Sigmoid colon (tissue), 7 donors: ENCODE measurements at places on chromosomes 13 and 19. TPM values are rescaled to one million over a fixed set of nuclear protein-coding genes. Genes with fewer than 3 reads are reported as not detected.

Gene PLPPR3
- polyA plus RNA-seq, result not detected

- no peak for DNase-seq
Observed at GRCh38 chr19:35059006-35059798, 17.7 kb downstream of the HPN start.

GRCh38 chr13:52862358-52863206 lies 14.1 kb upstream of the PCDH8 start:
- DNase-seq, result no peak

Gene PDX1
- polyA plus RNA-seq, result not detected

- DNase-seq, result no peak
Observed at GRCh38 chr19:28984315-28984714, 228.6 kb downstream of the UQCRFS1 start.

DNA sequence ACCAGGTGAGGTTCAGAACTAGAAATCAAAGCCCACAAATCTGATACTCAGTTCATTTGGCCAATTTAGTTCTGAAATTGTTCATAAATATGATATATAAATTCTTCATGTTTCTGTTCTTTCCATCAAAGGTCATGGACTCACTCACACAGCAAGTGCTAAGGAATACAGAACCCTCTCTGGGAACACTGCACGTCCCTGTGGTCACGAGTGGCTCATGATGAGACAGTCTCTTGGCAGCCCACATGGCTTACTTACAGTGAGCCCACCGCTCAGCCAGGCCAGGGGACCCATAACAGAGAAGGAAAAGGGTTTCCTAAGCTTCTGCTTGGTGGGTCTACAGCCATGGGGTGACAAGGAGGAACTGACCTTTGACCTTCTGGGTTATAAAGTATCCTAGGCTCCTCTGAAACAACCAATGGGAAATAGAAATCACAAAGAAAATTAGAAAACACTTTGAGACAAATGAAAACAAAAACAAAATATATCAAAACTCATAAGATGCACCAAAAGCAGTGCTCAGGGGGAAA lies 67.4 kb downstream of the CDADC1 start:
- DNase-seq, result no peak

Gene SLC35E1
- polyA plus RNA-seq, result 10.8 TPM

Gene FBXL3
- polyA plus RNA-seq, result 43.0 TPM

Gene POU4F1
- not detected for polyA plus RNA-seq

DNA sequence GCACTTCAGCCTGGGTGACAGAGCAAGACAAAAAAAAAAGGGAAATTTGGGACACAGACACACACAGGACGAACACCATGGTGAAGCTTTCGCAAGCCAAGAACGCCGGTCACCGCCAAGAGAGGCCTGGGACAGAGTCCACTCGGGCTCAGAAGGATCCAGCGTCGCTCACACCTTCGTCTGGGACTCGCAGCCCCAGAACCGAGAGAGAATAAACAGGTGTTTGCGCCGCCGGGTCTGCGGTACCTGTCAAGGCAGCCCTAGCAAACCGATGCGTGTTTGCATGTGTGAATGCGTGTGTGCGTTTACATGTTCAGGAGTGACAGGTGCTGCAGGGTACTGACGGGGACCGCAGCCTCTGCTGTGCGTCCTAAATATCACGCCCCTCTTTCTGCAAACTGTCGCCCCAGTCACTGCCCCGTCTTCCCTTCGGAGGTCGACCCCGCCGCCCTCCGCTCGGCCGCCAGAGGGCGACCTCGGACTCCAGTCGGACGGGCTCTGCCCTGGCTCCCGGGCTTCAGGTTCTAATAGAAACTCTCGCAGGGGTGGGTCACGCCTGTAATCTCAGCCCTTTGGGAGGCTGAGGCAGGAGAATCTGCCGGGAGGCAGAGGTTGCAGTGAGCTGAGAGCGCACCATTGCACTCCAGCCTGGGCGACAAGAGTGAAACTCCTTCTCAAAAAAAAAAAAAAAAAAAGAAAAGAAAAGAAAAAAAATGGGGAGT lies 11.8 kb upstream of the CSNK1G2 start:
- peak; percentile 89 for DNase-seq

- DNase-seq, result no peak
Observed at GRCh38 chr13:96684469-96684868, 309.8 kb downstream of the OXGR1 start.

DNA sequence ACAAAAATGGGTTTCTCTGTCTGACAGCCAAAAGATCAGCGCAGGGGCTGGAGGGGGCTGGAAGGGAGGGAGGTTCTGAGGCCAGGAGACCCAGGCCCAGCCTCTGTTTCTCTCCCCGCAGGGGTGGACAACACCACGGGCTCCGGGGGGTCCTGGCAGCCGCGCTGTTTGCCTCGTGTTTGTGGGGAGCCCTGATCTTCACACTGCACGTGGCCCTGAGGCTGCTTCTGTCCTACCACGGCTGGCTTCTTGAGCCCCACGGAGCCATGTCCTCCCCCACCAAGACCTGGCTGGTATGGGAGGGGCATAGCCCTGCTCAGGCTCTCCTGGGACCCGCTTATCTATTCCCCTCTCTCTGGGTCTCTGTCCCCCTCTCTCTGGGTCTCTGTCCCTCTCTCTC lies 9.6 kb downstream of the CPT1C start:
- DNase-seq, result no peak

DNA sequence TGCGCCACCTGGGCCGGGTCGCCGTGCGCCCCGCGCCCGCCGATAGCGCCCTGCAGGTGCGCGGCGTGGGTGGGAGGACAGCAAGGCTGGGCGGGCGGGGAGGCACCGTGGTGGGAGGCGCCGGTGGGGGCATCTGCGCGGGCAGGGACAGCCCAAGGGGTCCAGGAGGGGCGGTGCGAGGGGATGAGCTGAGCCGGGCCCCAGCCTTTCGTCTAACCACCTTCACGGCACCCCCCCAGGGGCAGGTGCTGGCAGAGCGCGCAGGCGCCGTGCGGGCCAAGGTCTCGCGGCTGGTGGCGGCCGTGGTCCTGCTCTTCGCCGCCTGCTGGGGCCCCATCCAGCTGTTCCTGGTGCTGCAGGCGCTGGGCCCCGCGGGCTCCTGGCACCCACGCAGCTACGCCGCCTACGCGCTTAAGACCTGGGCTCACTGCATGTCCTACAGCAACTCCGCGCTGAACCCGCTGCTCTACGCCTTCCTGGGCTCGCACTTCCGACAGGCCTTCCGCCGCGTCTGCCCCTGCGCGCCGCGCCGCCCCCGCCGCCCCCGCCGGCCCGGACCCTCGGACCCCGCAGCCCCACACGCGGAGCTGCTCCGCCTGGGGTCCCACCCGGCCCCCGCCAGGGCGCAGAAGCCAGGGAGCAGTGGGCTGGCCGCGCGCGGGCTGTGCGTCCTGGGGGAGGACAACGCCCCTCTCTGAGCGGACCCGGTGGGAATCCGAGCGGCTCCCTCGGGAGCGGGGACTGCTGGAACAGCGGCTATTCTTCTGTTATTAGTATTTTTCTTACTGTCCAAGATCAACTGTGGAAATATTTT lies 3.1 kb downstream of the KISS1R start:
- no peak for DNase-seq

GRCh38 chr13:48678316-48678715 lies 24.6 kb downstream of the CYSLTR2 start:
- no peak for DNase-seq

DNA sequence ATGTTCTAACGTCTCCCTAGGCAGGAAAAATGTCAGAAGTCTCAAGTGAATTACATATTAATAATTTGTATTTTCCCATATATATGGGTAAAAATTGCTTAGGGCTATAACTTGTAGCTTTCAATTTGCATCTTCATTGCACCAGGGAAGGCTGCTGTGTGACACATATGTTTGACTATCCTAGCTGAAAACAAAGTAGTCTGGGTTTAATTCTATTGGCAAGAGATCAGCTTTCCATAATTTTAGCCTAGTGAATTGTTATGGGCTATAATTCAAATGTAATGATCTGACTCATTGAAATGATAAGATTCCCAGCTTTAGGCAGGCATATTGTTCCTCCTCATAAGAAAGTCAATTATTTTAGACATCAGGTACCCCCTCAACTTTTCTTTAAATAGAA lies 553.1 kb downstream of the DCT start:
- DNase-seq, result no peak

GRCh38 chr13:44352202-44352601 lies 21.4 kb upstream of the SERP2 start:
- DNase-seq, result no peak

DNA sequence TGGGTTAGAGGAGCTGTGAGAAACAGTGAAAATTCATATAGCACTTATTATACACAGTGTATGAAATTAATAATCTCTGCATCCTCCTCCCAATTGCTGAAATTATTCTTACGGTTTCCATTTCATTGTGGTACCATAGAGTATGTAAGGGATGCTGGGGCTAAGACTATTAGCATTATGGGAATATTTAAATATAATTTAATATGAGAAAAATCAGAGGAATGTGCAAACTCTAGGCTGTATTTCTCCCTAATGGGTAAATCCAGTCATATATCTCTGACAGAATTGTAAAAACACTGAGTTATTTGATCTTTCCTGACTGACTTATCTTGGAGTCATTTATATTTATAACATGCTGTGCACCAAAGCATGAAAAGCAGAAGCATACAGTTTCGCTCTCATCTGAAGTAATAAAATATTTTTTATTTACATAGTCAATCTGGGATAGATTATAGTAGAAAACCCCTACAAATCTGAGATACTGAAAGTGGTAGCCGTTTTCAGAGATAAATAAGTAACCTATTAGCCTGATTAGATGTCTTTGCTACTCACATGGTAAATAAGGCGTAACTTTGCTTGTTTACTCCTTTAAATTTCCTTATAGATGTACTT lies 34.9 kb downstream of the LRCH1 start:
- DNase-seq, result no peak

DNA sequence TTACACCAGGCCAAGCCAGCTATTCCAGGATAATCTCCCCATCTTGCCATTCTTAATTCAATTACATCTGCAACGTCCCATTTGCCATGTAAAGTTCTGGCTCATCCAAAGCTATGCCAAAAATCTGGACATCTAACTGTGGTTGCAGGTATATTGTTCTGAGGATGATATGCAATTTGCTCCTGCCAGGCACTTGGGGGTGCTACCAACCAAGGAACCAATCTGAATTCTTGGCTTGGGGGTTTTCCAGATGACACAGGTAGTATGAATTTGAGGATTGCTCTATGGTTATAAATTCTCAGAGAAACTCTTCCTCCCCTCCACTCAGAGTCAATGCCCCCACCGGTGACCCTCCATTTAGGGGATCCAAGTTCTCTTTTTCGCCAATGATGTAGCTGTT lies 33.0 kb downstream of the CRYL1 start:
- no peak for DNase-seq

DNA sequence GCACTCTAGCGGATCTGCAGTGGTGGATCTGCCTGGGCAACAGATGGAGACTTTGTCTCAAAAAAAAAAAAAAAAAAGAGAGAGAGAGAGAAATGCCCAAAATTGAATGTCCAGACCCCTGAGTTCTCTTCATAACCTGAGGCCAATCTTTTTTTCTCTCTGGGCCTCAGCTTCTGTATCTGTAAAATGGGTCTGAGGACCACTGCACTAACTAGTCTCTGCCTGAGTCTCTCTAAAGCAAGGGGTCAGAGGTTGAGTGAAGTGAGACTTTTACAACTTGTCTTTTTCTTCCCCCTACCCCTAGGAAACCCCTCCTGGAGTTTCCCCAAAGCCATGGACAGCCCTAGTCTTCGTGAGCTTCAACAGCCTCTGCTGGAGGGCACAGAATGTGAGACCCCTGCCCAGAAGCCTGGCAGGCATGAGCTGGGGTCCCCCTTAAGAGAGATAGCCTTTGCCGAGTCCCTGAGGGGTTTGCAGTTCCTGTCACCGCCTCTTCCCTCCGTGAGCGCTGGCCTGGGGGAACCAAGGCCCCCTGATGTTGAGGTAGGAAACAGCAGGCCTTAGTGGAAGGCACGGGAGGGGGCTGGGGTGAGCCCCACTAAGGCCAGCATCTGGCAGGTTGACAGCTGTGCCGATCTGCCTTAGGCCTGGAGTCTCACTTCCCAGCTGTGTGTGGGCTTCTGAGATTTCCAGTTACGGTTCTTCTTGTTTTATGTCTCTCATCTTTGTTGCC lies 1.8 kb downstream of the TMEM91 start:
- DNase-seq, result no peak

Gene LRP3
- 10.3 TPM for polyA plus RNA-seq

DNA sequence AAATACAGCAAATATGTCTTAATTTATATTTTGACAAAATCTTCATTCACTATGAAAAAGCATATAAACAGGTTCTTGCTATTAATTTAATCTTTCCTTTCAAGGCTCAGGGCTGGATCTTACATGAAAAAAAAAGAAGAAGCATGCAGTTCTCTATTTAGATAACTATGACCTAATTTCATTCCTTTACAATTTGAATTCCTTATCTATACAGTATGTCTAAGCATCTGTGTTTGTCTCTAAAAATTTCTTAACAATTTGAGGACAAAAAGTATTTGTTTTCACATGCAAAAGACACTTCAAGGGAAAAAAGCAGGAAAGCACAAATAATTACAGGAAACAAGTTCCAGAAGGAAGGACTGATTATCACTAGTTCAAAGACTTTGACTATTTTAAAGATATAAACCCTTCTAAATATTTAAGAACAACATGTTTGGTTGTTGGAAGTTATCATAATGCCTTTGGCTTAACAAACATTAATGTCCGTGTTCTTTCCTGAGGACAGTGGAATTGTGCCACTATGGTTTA lies 157.5 kb downstream of the TBC1D4 start:
- DNase-seq, result no peak

GRCh38 chr13:110536006-110536693 lies 25.4 kb downstream of the RAB20 start:
- DNase-seq, result peak; percentile 83

DNA sequence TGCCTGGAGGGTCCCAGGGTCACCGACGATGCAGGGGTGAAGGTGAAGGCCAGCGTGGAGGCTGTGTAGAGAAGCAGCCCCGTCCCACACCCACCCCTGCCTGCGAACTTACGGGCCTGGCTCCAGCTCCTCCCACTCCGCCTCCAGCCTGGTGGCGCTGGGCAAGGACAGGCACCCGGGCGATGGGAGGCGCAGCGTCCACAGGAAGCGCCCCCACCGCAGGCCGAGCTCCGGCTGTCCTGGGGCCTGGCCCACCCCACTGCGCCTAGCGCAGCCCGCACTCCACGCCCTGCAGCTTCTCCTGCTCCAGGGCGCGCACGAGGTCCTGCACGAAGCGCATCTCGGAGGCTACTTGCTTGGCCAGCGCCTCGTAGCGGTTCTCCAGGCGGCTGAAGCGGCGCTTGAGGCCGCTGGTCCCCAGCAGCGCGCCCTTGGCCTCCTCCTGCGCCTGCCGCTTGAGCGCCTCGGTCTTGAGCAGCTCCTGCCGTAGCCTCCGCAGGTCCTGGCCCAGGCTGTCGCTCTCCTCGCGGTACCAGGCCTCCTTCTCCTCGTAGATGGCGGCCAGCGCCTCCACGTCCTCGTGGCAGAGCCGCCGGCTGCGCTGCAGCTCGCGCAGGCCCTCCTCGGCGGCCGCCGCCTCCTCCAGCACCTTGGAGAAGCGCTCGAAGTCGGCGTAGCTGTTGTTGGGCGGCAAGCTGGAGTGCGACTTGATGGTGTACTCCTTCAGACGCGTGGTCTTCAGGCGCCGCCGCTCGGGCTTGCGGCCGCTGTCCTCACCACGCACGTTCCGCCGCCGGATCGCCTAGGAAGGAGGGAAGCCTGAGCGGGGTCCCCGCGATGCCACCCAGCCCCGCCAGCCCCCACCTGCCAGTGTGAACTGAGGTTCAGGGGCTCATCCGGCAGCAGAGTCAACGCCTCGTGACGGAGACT lies 11.8 kb downstream of the DAPK3 start:
- DNase-seq, result peak; percentile 62

Gene ZNF763
- 3.3 TPM for polyA plus RNA-seq
